Stomach (tissue), 19 donors: ENCODE measurements at places on chromosomes 12 and 14. TPM values are rescaled to one million over a fixed set of nuclear protein-coding genes. Genes with fewer than 3 reads are reported as not detected.

Gene ARHGAP9
- 11.1 TPM for polyA plus RNA-seq

Gene MSRB3
- polyA plus RNA-seq = 17.9 TPM

Gene MGST1
- polyA plus RNA-seq = 163 TPM

- DNase-seq = no peak
Measured at GRCh38 chr12:94987076-94987669, 16.3 kb downstream of the NDUFA12 start.

DNA sequence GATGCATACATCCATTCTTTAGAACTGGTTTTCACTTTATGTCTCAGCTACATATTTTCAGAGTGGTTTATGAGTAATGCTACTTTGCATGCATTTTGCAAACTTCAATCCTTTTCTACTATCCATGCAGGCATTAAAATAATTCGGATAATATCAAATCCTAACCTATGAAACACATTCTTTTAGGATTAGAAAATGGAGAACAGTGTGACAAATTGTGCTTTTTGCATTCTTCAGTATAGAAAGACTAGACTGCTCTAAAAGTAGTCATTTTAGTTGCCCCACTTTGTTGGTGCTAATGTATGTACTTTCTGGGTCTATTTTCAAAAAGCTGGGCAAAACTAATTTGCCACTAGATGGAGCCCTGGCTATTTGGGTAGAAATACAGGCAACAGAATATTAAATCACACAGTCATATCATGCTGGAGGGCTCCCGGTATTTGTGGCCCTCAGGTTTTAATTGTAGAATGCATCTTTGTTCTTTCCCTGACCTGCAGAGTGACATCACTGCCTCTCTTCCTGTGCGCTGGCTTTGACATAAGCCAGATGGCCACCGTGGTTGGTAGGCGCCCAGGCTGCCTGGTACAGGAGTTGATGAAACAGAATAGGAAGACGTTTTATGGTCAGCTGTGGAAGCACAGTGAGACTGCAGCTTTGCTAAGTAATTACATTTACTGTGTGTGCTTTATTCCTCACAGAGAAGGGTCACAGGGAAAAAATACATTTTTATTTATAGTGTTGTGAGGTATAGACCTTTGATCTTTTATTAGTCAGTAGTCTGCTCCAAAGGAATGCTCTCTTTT is 28.1 kb downstream of the MSRB3 start:
- no peak for DNase-seq

GRCh38 chr12:29220632-29221336 is 71.7 kb downstream of the FAR2 start:
- DNase-seq = no peak

DNA sequence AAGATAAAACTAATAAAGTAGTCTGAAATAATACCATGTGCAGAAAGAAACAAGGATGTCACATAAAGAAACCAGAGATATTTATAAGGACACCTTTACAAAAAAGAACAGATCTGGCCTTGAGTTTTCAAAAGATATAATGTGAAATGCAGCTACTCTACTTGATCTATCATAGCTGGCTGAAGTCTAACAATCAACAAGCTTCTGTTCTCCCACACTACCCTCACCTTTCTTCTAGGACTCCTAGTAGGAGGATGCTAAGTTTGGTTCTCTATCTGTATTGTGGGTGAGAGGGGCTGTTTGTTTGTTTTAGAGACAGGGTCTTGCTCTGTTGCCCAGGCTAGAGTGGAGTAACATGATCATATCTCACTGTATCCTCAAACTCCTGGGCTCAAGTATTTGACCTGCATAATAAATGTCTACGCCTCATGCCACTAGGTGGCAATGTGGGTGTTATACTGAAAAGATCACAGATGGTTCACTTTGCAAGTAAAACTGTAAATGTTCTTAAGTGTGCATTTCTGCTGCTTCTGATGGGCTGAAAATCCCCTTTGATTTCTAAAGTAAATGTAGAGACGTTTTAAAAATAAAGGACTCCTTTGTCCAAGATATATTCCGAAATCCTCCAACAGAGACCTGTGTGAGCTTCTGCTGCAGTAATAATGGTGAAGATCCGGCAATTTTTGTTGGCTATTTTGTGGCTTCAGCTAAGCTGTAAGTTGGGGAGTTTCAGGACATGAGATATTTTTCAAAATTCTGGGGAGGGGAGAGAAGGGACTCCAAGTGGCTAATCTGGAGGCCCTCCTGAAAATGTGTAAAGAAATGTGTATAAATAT is 269.3 kb downstream of the DAD1 start:
- DNase-seq = peak; percentile 82

GRCh38 chr12:24947541-24948419 is 1.1 kb downstream of the BCAT1 start:
- no peak for DNase-seq

Gene MTHFD1
- polyA plus RNA-seq = 13.3 TPM

Gene CLEC1A
- 1.1 TPM for polyA plus RNA-seq

DNA sequence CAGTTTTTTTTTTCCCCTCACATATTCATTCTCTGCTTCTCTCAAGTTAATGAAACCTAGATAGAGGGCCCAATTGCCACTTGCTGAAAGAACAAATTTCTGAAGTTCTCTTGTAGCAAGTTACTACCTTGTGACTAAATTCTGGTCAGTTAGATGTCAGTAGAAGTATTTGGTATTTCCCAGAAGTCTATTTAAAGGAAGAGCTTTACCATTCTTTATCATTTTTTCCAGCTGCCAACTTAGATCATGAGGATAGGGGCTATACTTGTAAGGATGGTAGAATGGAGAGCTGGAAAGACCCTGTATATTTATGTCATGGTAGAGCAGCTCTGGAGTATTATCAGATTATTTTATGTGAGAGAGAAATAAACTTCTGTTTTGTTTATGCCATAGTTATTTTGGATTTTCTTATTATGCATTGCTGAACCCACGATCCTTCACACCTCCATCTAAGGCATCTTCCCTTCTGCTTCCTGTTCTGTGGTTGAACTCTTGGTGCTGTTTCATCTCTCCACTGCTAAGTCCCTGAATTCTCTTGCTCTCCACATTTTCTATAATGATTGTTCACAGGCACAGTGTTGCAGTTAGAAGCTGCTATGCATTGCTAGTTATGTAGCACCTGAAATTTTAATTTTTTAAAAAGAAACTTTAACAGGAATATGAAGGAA is 25.9 kb downstream of the FUT8 start:
- no peak for DNase-seq

Gene KRT8
- polyA plus RNA-seq = 361 TPM

GRCh38 chr12:86170051-86170450 is 86.1 kb downstream of the MGAT4C start:
- no peak for DNase-seq

- DNase-seq = peak; percentile 78
Measured at GRCh38 chr12:54300732-54301427, at the start of gene NFE2. NFE2 (minus strand) TSS chr12:54301015; CDS start chr12:54295248, 5,767 bp downstream.

DNA sequence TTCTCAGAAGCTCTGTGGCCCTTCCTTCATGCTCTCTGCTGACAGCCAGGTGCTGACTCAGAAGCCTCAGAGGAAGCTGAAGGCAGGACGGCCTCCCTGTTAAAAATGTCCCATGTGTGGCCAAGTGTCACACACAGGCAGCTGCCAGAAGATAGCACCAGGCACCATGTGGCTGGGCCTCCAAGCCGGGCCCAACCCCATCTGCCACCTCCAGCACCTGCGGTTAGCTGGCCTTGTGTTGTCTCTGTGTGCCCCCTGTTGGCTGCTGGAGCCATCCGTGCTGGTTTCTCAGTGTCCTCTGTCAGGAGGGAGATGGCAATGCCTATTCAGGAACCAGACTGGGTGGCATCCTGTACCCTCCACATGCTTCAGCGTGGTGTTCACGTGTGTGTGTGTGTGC is 63.2 kb downstream of the TSPAN11 start:
- DNase-seq = no peak

Gene TMEM253
- polyA plus RNA-seq = 1.7 TPM

DNA sequence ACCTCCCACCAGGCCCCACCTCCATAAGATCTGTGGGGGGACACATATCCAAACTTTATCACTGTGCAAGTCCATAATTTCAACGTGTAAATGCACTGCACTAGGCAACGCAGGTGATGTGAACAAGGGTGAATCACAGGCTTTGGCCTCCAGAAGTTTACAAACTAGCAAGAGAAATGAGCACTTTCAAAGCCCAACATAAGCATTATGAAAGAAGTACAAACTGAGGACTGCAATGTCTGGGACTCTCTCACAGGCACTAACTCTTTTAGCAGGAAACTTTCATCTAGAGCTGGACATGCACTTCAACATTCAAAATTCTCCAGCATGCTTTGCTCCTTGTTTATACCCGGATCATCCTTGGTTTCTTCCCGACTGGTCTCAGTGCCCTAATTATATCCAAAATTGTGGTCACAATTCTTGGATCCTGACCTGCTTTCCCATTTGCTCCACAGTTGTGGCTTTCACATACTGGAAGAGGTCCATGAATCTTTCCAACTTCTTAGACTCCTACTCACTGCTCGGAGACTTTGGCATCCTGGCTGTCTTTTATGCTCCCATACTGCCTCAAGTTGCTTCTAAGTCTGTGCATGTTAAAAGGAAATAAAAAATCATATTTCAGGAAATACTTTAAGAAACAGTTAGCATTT is 44.9 kb upstream of the STRAP start:
- no peak for DNase-seq

- no peak for DNase-seq
Measured at GRCh38 chr12:109169686-109170085, 53.3 kb downstream of the ACACB start.

Gene TSPAN9
- polyA plus RNA-seq = 6.4 TPM

Gene C12orf56
- polyA plus RNA-seq = 1.5 TPM

Gene KLRF1
- 3.2 TPM for polyA plus RNA-seq

Gene FLVCR2
- polyA plus RNA-seq = 0.95 TPM

Gene CD163L1
- 1.8 TPM for polyA plus RNA-seq

- no peak for DNase-seq
Measured at GRCh38 chr12:88433997-88434703, 146.1 kb downstream of the KITLG start.

DNA sequence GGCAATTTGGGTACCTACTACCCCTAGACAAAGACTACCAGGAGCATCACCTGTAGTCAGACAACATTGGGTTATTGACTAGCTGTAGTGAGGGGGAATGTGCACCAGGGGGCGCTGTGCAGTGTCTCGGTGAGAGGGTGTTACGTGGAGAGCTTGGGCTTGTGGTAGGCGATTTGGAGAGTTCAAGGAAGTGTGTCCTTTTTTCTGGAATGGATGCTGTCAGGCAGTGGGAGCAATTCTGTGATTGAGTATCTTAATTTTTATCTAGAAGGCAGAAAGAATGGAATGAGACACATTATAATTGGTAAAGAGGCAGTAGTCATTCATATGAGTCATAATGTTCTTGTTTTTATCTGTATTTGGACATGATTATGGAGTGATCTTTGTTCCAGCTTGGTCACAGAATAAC is 187.7 kb downstream of the GALC start:
- peak; percentile 29 for DNase-seq

GRCh38 chr12:66803930-66804329 is 125.1 kb upstream of the GRIP1 start:
- DNase-seq = peak; percentile 15

DNA sequence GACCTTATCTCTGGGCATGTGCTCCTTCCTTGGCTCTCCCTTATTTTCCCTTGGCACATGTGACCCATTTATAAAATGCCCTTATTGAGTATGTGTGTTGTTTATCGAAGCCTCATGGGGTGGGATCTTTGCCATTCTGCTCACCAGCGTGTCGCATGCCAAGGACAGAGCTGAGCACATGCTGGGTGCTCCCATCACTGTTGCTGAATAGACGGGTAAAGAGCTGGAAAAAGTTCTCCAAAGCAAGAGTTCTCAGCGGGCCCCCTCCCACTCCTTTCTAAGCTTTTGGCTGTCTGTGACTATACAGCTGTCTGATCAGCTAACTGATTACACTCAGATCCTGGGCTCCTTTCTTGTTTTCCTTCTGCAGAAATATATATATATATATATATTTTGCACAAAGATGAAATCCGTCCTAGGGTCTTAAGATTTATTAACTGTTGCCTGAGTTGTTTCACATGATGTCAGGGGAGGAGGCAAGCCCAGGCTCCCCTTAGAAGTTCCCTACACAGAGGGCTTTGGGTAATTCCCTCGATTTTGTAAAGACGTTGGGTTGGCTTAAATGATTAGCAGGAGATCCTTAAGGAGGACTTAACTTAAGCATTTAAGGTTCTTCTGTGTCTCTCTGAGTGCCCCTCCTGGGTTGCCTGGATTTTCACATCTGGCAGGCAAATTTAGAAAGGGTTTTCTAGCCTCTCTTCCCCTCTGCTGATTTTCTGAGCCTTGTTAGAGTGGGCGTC is 71.6 kb downstream of the TMEM132C start:
- no peak for DNase-seq

Gene OTOGL
- not detected for polyA plus RNA-seq

Gene PLA2G1B
- 18.5 TPM for polyA plus RNA-seq

DNA sequence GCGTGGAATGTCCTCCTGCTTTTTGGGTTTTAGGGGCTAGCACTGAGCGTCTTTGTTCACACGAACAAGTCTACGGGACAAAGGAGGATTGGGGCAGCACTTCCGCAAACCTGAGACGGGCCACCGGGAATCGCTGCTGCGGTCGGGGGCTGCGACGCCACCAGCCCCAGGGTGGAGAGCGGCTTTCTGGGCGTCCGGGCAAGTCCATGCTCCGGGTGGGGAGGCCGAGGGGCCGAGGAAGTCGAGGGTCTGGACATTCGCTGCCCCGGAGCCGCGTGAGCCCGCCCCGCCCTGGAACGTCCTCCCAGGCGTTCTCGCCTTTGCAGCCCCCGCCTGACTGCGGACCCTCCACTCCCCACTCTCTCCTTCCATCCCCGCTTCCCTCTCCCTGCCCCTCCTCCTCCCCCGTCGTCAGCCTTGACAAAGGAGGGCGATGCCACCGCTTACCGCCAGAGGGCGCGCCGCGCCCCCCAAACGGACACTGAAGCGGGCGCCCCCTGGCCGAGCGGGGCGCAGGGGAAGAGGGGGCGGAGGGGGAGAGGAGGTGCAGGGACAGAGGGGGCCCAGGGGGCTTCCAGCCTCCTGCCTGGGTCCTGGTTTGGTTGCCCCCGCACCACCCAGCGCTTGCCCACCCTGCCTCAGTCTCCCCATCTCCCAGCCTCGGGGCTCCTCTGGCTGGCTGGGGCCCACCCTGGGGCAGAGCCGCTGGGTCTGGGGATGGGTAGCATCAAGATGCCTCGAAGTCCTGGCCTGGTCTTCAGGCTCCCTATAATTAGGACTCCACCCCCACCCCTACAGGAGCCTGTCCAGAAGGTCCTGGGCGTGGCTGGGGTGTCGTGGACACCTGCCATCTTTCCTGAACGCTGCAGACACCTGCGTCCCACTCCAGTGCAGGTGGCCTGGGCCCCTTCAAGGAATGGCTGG is 39.1 kb upstream of the INF2 start:
- peak; percentile 90 for DNase-seq

Gene PZP
- polyA plus RNA-seq = 0.13 TPM

- no peak for DNase-seq
Measured at GRCh38 chr12:65432114-65432513, 153.6 kb downstream of the MSRB3 start.

DNA sequence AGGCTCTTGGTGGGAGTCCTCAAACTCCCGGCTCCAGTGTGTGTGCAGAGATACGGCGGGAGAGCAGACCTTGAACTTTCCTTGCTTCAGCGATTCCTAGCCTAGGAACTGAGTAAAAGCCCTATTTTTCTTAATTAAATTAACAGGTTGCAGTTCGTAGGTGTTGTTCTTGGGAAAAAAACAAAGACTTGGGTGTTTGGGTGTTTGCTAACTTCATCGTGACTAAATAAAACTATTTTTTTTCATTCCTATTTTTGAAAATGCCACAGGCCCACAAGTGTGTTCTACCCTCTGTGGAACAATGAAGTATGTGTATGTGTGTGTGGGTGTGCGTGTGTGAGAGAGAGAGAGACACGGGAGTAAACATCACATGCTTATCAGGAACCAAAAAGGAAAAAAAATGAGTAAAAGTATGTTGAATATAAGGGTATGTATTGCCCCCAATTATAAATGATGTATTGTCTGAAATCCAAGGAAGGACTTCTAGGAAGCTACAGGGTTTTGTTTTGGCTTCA is 651 bp downstream of the TMEM117 start:
- DNase-seq = peak; percentile 70

Gene C14orf93
- 7.2 TPM for polyA plus RNA-seq
